ENCODE measurements at places on chromosomes 5 and 9.

DNA sequence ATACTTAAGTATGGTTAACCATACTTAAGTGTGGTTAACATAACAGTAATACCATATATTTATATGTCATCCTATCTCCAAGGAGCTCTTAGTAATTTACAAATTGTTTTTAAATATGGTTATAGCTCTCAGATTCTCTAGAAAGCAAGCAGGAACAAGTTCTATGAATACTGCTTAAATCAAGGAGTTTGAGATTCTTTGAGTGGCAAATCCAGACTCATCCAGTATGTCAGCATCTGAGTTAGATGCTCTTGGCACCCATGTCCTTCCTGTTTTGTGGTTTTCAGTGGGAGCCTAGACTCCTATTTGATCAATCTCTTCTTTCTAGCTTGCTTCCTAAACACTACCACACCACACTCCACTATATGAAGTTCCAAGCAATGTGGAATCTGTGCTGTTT is 114.7 kb upstream of the GDNF start:
- DNase-seq: no peak

- DNase-seq: peak; percentile 42
Measured at GRCh38 chr5:149611326-149611725, 30.0 kb downstream of the ARHGEF37 start.

DNA sequence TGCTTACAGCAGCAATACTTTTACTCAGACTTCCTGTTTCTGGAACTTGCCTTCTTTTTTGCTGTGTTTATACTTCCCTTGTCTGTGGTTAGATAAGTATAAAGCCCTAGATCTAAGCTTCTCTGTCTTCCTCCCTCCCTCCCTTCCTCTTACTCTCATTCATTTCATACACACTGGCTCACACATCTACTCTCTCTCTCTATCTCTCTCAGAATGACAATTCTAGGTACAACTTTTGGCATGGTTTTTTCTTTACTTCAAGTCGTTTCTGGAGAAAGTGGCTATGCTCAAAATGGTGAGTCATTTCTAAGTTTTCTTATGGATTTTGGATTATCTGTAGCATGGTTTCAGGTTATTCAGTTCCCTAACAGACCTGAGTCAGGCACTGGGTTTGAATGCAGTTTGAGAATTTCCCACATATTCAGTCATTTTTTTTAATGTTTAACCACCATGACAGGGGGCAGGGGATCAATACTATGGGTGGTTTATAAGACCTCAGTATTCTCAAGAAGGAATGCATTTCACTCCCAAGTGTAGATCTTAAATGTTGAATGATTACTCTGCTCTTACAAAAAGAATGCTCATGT is at the start of gene IL7R:
TSS of gene IL7R (plus strand) at position 127 of the 587 bp plus-strand sequence. CDS start at position 214, 87 bp downstream.
- DNase-seq: peak; percentile 79

- no peak for DNase-seq
Measured at GRCh38 chr9:92781899-92782298, 17.3 kb upstream of the BICD2 start.

- DNase-seq: peak; percentile 62
Measured at GRCh38 chr5:92704590-92704989, 876.4 kb downstream of the NR2F1-AS1 start.
